ENCODE measurements at places on chromosomes 2 and 18. TPM values are rescaled to one million over a fixed set of nuclear protein-coding genes. Genes with fewer than 3 reads are reported as not detected.

Gene SEPTIN10
- total RNA-seq: 46.9 TPM

GRCh38 chr2:144449028-144449406, 70.9 kb downstream of the ZEB2 start:
- no peak for DNase-seq

- DNase-seq: no peak
Measured at GRCh38 chr2:163621445-163622004, 114.3 kb downstream of the FIGN start.

- DNase-seq: no peak
Measured at GRCh38 chr2:172108587-172108930, 5.9 kb upstream of the DLX2 start.

DNA sequence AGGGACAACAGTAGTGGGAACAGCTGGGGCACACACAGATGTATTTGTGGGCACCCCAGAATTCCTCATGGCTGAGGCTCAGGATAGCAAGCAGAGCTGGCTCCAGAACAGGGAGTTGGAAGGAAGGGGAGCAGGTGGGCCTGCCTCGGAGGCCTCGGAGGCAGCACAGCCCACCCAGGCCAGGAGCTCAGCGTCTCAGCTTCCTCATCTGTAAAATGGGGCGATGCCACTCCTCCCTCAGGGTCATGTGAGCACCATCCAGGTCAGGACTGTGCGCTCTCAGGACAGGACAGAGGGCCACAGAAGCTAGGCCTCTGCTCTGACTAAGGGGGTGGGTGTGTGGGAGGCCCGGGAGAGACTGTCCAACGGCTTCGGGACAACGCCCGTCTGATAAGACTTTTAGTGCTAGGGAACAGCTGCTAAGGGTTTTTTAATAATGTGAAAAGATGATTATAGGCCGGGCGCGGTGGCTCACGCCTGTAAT, 106.2 kb downstream of the HDAC4 start:
- DNase-seq: no peak
